Germinal center (tissue), 1 donor: ENCODE measurements at places on chromosomes 6 and 20.

DNA sequence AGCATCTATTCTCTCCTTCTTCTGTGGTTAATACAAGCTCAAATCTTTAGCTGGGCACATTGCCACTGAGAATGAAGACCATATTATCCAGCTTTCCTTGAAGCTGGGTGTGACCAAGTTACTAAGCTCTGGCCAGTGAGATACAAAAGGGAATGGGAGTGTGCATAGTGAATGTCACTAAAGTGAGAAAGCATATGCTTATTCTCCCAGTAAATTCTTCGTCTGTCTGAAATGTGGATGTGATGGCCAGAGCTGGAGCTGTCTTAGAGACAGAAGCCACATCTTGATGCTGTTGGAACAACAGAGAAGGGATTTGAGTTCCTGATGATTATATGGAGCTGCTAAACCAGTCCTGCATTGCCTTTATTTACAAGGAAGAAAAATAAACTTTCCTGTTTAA, 60.1 kb downstream of the SESN1 start:
- no peak for DNase-seq

GRCh38 chr20:22974354-22974753, 60.8 kb upstream of the SSTR4 start:
- peak; percentile 13 for DNase-seq

- no peak for DNase-seq
Measured at GRCh38 chr6:70694371-70694770, 26.7 kb downstream of the SMAP1 start.

DNA sequence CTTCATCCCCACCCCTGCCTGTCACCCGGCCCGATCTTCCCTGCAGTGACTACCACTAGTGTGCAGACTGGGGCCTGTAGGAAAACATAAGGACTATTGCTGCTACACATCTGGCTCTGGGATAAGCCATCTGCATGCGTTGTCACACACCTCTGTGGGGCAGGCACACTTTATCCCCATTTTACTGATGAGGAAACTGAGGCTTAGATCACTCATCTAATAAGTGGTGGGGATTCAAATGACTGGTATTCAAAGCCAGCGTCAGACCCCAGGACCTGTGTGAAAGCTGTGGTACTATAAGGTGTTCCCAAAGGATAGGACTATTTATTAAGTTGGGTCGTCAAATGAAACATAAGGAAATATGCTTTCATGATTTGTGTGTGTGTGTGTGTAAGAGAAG, 148.9 kb upstream of the RNF24 start:
- DNase-seq: no peak

DNA sequence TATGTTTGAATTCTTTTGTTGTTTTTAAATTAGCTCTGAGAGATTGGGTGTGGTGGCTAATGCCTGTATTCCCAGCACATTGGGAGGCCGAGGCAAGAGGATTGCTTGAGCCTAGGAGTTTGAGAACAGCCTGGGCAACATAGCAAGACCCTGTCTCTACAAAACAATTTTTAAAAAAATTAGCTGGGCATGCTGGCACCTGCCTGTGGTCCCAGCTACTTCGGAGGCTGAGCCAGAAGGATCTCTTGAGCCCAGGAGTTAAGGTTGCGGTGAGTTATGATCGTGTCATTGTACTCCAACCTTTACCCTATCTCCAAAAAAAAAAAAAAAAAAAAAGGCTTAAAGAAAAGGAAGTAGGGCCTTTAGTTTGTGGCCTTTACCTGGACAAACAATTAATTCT, 22.9 kb downstream of the DHX35 start:
- no peak for DNase-seq

DNA sequence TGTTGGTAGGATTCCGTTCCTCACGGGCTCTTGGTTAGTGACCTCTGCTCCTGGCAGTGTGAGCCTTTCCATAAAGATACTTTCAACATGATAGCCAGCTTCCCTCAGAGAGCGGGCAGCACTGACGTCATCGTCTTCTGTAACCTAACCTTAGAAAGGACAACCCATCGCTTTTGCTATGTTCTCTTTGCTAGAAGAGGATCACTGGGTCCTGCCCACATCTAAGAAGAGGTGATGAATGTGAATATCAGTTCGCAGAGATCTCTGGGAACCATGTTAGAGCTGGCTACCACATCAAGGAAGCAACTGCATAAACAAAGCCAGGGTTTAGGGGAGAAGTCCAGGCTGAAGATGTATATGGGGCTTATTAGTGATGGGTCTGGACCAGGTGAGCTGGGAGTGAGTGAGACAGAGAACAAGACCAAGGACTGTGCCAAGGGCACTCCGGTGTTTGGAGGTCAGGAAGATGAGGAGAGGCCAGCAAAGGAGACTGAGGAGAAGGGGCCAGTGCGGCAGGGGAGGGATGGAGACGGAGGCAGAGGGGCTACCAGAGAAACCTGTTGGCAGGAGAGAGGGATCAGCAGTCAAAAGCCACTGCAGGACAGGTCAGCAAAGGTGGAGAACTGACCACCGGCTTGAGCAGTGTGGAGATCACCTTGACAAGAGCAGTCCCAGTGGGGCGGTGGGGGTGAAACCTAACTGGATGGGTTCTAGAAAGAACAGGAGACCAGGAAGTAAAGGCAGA, 39.7 kb downstream of the PIM1 start:
- no peak for DNase-seq

GRCh38 chr6:15460110-15460727, 202.6 kb downstream of the DTNBP1 start:
- no peak for DNase-seq

- DNase-seq: no peak
Measured at GRCh38 chr6:21738180-21739094, 144.9 kb downstream of the SOX4 start.

DNA sequence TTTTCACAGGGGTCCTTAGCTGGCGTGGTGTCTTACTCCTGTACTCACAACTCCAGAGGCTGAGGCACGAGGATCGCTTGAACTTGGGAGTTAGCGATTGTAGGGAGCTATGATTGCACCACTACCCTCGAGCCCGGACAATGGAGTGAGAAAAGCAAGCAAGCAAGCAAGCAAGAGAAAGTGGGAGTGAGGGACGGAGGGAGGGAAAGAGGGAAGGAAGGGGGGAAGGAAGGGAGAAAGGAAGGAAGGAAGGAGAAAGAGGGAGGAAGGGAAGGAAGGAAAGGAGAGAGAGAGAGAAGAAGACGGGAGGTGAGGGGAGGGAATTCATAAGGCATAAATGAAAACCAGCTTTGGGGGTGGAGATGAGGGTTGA, 120.5 kb downstream of the TRIM27 start:
- DNase-seq: no peak

- no peak for DNase-seq
Measured at GRCh38 chr6:44278774-44279697, 8.8 kb downstream of the TMEM151B start.

DNA sequence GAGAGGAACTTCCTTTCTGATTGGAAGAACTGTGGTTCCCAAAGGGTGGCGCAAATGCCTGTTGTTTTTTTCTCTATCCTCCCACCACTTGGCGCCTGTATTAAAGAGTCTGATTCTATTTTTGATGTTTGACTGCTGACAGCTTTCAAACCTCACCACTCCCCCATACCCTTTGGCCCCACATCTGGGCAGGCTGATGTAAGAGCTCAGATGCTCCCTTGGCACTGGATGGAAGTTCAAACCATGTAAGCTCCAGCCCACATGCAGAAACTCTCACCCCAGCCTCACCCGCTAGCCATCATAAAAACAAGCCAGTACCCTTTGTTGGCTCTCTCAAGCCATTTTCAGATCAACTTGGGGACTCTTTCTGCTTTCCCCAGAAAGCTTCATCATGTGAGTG, 20.0 kb upstream of the TMEM14A start:
- no peak for DNase-seq

GRCh38 chr6:21277601-21278374, 315.8 kb upstream of the SOX4 start:
- DNase-seq: no peak

DNA sequence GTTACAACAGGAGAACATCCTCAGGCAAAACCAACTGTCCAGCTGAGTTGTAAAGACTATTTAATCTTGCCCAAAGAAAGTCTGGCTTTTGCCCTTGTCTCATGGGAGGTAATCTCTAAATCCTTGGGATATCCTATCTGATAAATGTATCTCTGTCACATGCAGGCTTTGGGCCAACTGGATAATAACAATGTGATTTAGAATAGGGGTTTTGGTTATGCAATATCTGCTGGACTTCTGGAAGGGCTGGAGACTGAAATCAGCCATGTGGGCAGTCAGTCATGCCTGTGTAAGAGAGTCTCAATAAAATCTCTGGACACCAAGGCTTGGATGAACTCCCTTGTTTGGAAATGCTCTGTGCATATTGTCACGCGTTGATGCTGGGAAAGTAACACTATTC, 56.3 kb upstream of the PRL start:
- DNase-seq: no peak

GRCh38 chr6:90343576-90343975, 46.9 kb upstream of the BACH2 start:
- no peak for DNase-seq

DNA sequence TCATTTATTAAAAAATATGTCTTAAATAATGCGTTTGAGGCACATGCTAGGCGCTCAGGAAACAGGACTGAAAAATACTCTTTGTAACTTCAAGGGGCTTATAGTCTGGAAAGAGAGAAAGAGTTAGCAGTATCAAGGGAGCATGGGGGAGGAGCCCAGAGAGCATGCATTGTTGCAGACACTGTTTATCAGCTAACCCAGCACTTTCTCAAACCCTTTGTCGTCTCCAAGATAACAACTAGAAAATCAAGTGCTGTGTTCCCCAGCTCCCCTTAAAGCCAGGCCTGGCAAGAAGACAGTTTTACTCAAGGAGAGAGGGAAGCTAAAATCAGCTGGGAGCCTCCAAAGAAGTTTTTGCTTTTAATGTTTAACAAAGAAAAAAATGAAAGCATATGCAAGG, 98.4 kb downstream of the PERP start:
- DNase-seq: no peak

- DNase-seq: no peak
Measured at GRCh38 chr6:142781129-142781528, 163.8 kb downstream of the HIVEP2 start.

- DNase-seq: peak; percentile 77
Measured at GRCh38 chr20:44979090-44979621, 12.8 kb downstream of the STK4 start.

DNA sequence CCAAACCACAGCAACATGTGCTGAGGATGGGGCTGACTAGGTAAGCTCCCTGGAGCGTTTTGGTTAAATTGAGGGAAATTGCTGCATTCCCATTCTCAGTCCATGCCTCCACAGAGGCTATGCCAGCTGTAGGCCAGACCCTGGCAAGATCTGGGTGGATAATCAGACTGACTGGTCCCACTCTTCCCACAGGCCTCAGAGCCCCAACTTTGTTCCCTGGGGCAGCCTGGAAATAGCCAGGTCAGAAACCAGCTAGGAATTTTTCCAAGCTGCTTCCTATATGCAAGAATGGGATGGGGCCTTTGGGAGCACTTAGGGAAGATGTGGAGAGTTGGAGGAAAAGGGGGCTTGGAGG, 1.5 kb upstream of the VEGFA start:
- no peak for DNase-seq

- no peak for DNase-seq
Measured at GRCh38 chr6:157989541-157990289, 8.1 kb downstream of the SYNJ2 start.

- DNase-seq: no peak
Measured at GRCh38 chr20:37413023-37413334, 67.0 kb downstream of the SRC start.

DNA sequence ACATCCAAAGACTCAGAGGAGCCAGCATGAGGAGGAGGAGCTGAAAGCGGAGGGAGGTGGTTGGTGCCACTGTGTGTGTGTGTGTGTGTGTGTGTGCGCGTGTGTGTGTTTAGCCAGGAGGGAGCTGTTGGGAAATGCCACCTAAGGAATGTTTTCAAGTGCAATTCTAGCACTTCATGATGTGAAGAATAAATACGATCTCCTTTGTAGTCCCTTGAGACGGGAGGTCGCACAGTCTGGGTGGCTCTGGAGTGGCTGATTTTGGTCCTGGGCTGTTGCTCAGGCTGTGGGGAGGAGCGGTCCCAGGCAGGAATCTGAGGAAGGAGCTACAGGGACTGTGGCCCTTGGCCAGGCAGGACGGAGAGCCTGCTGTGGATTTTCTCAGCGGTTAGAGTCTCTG, 93.7 kb downstream of the PPP1R14C start:
- no peak for DNase-seq

- DNase-seq: peak; percentile 12
Measured at GRCh38 chr20:34110745-34111641, 1.1 kb downstream of the EIF2S2 start.

DNA sequence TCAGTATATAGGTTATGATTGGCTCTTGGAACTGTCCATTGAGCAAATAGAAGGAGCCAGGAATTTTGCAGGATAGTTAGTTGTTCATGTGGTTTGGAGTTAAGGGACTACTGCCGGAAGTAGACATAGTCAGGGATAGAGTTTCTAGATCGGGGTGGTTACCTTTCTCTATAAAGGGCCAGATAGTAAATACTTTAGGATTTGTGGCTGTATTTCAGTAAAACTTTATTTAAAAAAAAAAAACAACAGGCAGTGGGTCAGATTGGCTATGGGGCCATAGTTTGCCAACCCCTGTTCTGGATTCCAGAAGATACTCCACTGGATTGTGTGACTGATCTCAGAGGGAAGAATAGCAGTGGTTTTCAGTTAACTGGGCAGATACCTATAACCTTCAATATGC, 489.3 kb upstream of the SOX4 start:
- DNase-seq: no peak
